Hematopoietic multipotent progenitor cell (in vitro differentiated cells): ENCODE measurements at places on chromosomes 12 and 14. TPM values are rescaled to one million over a fixed set of nuclear protein-coding genes. Genes with fewer than 3 reads are reported as not detected.
A peak's percentile ranks its signal among the peaks of the same experiment; 100 is the strongest.

DNA sequence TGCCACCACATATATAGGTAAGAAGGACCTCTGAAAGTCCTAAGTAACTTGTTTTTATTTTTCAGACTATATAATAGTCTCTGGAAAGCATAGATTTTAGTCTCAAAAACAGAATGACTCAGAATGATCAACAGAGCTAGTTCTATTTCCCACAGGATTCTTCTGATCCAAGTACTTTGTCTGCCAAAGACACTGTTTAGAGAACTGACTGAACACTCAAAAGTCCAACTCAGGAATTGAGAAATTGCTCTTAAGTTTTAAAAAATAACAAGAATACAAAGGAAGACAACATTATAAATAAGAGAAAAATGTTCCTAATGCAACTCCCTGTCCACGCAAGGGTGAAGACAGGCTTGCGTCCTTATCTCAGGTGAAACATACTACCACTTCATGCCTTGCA lies 29.0 kb downstream of the LGMN start:
- no peak for DNase-seq

GRCh38 chr12:109595321-109595902 lies 21.8 kb downstream of the MVK start:
- peak; percentile 67 for DNase-seq

GRCh38 chr12:52867642-52868041 lies 18.8 kb upstream of the KRT78 start:
- no peak for DNase-seq

GRCh38 chr14:69828879-69829278 lies 31.8 kb upstream of the SLC10A1 start:
- no peak for DNase-seq

DNA sequence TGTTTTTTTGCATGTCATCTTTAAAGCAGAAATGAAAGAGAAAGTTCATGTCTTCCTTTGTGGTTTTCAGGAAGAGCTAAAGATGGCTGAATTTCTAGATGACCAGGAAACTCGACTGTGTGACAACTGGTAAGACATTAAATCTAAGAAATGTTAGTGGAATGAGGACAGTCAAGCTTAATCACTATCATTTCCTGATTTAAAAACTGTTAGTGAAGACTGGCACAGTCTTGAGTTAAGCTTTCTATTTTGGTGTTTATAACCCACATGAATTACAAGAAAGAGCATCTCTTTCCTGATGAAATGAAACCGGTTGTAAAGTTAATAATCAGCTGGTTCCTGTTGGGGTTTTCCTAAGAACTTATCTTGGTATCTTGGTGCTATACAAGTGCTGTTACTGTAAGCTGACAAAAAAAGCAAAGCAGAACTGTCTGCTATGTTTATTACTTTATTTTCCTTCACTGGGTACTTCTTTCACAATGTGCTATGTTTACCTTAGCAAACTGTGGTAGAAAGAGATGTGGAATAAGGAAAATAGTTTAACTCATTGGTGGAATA lies 5.2 kb downstream of the TRAFD1 start:
- DNase-seq: peak; percentile 80

DNA sequence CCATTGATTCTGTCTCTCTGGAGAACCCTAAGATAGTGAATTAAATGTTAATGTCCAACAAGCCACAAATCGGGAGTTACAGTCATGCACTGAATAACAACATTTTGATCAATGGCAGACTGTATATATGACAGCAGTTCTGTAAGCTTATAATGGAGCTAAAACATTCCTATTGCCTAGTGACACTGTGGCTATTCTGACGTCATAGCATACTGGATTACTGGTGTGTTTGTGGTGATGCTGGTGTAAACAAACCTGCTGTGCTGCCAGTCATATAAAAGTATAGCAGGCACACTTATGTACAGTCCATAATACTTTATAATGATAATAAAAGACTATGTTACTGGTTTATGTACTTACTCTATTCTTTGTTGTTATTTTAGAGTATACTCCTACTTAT lies 56.7 kb upstream of the BICD1 start:
- DNase-seq: no peak

DNA sequence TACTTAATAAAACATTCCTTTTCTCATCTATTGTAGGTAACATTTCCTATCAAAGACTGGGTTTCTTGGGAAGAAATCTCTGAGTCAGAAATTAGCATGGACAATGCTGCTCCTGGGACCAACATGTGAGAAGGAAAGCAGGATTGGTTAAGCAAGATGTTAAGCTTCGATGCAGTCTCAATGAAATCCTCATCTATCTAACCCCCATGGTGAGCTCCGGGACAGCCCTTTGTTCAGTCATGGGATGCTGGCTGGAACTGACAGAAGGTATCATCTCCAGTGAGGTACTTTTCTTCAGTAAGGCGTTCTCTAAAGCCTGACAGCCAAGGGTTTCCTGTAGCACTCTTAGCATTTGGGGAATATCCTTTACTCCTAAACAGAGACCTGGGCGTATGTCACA lies 82.8 kb upstream of the SINHCAF start:
- DNase-seq: no peak

DNA sequence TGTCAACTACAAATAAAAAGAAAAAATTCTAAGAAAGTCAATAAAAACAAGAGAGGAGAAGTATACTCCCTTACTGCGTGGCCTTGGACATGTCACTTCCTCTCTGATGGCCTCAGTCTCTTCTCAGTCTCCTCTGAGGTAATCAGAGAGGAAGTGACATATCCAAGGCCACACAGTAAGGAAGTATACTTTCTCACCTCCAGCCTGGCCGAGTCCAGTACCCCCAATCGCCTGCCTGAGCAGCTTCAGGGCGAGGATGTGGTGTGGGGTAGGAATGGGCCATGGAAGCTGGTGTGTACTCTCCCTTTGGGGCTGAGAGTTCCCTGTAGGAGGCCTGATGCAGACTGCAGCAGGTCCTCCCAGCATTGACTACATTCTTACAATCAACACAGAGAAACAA lies 15.8 kb downstream of the VDR start:
- DNase-seq: no peak

Gene WNT1
- total RNA-seq: not detected

DNA sequence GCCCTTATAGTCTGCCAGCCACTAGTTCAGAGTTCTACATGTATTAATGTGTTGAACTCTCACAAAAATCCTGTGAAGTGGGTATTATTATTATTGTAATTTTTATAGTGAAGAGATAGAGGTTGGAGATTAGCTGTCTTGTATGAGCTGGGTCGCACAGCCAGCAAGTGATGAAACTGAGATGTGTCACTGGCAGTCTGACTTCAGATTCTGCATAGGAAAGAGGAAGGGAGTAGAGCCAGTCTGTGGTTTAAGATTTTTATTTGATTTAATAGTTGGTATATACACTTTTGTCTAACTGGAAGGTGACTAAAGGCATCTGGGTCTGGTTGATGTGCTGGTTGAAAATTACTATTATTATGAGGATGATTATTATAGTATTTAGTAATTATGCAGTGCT lies 5.8 kb upstream of the FRS2 start:
- peak; percentile 21 for DNase-seq

Gene GRIP1
- total RNA-seq: 0.54 TPM

GRCh38 chr12:49580572-49581535 lies 12.9 kb upstream of the MCRS1 start:
- peak; percentile 70 for DNase-seq

DNA sequence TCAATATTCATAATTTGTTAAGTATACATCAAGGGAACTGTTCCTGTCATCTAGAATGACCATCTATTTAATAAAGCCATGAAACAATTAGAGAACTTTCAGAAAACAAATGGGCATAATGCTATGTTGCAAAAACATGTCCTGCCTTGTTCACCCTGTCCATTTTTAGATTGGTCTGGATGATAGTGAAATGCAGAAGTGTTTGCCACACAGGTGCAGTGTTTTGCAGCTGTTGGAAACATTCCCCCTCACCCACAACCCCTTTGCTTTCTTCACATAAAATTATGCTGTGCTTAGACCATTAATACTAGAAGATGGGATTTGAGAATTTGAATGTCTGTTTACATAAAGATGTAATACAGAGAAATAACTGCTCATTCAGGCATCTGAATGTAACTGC lies 36.5 kb downstream of the LEMD3 start:
- DNase-seq: no peak

Gene ACVRL1
- under 0.01 TPM for total RNA-seq

Gene GPR162
- 29.6 TPM for total RNA-seq

GRCh38 chr12:99381992-99382391 lies 265.6 kb upstream of the GARIN6 start:
- DNase-seq: no peak

DNA sequence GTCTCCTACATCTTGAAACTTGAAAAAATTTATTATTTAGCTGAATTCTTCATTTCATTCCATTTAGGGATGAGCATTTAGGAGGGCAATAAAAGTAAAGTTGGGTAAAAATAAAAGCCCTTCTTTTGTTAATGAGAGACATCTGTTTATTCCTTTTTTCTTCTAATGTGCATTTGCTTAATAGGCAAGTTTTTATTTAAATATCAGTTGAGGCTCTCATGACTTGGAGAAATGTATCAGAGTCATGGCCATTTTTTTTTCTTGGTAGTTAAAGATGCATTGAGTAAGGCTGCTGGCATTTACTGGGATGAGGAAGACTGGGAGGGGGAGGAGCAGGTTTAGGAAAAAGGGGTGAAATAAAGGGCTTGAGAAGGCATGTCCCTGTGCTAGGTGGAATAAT lies 609.9 kb upstream of the TMEM132C start:
- DNase-seq: no peak

- DNase-seq: no peak
These were observed 983.6 kb downstream of the FLRT2 start for GRCh38 chr14:86513564-86513963.

- no peak for DNase-seq
These were observed 33.9 kb upstream of the KCNMB4 start for GRCh38 chr12:70332236-70332635.

DNA sequence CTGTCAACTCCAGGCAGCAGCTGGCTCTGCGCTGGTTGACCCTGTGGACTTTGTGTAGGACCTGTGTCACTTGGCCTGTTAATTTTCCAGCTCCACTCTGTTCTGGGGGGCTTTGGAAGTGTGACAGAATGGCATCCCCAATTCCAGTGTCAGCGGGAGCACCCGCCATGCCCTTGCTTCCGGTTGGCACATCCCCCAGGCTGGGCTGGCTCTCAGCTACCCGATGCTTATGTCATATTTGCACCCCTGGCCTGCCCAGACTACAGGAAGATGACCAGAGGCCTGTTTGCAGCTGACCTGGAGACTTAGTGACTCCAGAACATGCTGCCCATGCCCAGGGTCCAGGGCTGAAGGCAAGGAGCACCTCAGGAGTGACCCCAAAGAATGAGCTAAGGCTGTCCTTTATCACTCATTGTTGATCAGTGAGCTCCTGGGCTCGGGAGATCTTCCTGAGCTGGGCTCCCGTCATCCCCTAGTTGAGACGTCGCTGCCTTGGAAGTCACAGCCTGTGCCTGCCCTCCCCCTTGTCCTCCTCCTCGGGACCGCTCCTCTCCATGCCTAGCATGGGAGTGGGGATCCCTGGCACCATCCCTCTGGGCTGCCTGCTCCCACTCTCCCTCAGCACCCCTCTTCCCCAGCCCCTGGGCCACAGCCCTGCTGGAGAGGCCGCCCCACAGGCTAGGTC lies 163.4 kb upstream of the RTL1 start:
- DNase-seq: no peak

GRCh38 chr14:74084277-74085046 lies at the start of the genes ALDH6A1 and LIN52:
Gene ALDH6A1, minus strand, starts transcription at chr14:74084453. Its CDS starts 59 bp downstream, at chr14:74084394.
Gene LIN52, plus strand, starts transcription at chr14:74084956. Its CDS starts 19 bp downstream, at chr14:74084975.
- DNase-seq: peak; percentile 99

GRCh38 chr12:105334001-105334400 lies 3.5 kb downstream of the C12orf75 start:
- no peak for DNase-seq

- peak; percentile 56 for DNase-seq
These were observed 9.4 kb downstream of the ASPG start for GRCh38 chr14:104094709-104095425.

DNA sequence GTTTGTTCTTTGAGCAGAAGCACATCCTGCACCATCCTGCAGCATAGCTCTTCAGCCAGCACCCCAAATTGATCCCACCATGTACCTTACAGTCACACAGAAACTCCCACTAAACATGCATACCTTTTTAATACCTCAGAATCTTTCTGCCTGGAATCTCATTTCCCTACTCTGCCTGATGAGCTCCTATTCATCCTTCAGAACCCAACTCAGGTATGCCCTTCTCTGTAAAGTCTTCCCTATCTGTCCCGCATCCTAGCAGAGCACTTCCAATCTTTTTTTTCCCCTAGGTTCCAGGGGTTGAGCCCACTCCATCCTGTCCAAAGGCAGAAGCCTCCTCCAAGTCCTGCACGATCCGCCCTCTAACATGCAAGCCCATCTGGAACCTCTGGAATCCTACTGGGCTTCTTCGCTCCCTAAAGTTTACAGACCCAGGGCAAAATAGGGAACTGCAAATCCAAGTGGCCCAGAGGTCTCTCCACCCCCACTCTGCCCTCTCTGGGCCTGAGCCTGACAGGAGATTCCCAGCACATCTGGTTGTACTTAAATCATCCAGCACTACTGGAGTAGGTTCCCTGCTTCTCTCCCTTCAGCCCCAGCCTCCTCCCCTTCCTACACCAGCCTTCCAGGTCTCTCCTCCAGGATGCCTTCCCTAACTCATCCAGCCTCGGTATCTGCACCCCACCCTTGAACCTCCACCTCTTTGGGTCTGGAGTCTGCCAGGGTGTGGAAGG lies 4.1 kb upstream of the FIGNL2 start:
- no peak for DNase-seq

Gene DYRK2
- 20.7 TPM for total RNA-seq

- DNase-seq: no peak
These were observed 63.6 kb downstream of the CHST11 start for GRCh38 chr12:104520242-104520900.

Gene MAP3K9
- 0.27 TPM for total RNA-seq

Gene FOXM1
- total RNA-seq: 4.0 TPM

- no peak for DNase-seq
These were observed 2.1 kb downstream of the CATSPERB start for GRCh38 chr14:91729756-91730155.

Gene NYNRIN
- total RNA-seq: 20.2 TPM

- DNase-seq: no peak
These were observed 176.7 kb downstream of the CRADD start for GRCh38 chr12:93853698-93854478.

GRCh38 chr12:7907009-7907408 lies 29.0 kb downstream of the SLC2A3 start:
- DNase-seq: no peak

GRCh38 chr12:580813-581212 lies 82.4 kb downstream of the NINJ2 start:
- no peak for DNase-seq

GRCh38 chr14:104541905-104542465 lies 37.6 kb upstream of the C14orf180 start:
- DNase-seq: no peak

GRCh38 chr14:29037411-29037810 lies 270.8 kb downstream of the FOXG1 start:
- no peak for DNase-seq

GRCh38 chr12:132151766-132152410 lies 7.6 kb downstream of the NOC4L start:
- DNase-seq: no peak
